Left ventricle myocardium inferior (tissue), 1 donor: ENCODE measurements at places on chromosomes 11 and 22. TPM values are rescaled to one million over a fixed set of nuclear protein-coding genes. Genes with fewer than 3 reads are reported as not detected.
A peak's percentile ranks its signal among the peaks of the same experiment; 100 is the strongest.

DDI1 gene
- not detected for total RNA-seq

GRCh38 chr11:58830673-58831301, 13.7 kb downstream of the GLYATL2 start:
- H3K36me3 ChIP-seq: no peaks in the 10 kb centered on the region
- no peak overlapping the region for H3K27ac ChIP-seq
- no peak overlapping the region for H3K4me3 ChIP-seq
- H3K4me1 ChIP-seq: no peaks in the 10 kb centered on the region

GRCh38 chr11:115961159-115962003, 457.2 kb upstream of the CADM1 start:
- no peak overlapping the region for H3K27ac ChIP-seq
- H3K4me3 ChIP-seq: no peak overlapping the region
- peaks cover 34% of the 10 kb centered on the region for H3K4me1 ChIP-seq
- peaks cover 28% of the 10 kb centered on the region for H3K27me3 ChIP-seq
- no peak for DNase-seq

DNA sequence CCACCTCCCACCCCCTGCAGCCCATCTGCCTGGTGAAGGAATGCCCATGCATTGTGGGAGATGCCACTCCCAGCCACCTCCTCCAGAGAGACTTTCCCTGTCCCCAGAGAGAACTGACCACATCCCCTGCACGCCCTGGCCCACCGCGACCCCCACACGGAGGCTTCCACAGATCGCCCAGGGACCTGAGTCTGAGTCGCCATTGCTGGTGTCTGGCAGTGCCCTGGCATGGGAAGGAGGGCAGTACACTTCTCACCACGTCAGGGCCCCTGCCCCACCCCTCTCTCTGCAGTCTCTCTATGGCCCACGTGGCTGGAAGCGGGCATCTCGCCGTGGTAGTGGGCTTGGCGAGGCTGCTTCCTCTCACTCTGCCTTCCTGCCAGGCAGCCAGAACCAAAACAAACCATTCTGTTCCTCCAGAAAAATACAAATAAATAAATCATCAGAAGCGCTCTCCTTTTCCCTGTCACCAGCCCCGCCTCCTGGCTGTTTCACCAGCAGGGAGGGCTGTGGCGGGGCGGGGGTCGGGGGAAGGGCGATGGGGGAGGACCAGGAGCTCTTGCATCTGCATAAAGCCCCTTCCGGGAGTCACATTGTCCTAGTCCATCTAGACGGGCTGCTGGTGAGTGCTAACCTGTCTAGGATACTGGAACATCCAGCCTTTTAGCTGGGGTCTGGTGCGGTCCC, 20.9 kb downstream of the SHISAL1 start:
- DNase-seq: no peak
- no peak overlapping the region for H3K27ac ChIP-seq
- H3K36me3 ChIP-seq: no peaks in the 10 kb centered on the region
- no peaks in the 10 kb centered on the region for H3K4me1 ChIP-seq
- H3K4me3 ChIP-seq: no peak overlapping the region

- H3K27ac ChIP-seq: no peak overlapping the region
- DNase-seq: no peak
- H3K36me3 ChIP-seq: peaks cover 94% of the 10 kb centered on the region
Measured at GRCh38 chr22:30943368-30943767, 25.2 kb downstream of the MORC2 start.

- no peaks in the 10 kb centered on the region for H3K4me1 ChIP-seq
- no peak overlapping the region for H3K27ac ChIP-seq
- no peaks in the 10 kb centered on the region for H3K36me3 ChIP-seq
Measured at GRCh38 chr11:46202149-46202548, 75.3 kb upstream of the CREB3L1 start.

DNA sequence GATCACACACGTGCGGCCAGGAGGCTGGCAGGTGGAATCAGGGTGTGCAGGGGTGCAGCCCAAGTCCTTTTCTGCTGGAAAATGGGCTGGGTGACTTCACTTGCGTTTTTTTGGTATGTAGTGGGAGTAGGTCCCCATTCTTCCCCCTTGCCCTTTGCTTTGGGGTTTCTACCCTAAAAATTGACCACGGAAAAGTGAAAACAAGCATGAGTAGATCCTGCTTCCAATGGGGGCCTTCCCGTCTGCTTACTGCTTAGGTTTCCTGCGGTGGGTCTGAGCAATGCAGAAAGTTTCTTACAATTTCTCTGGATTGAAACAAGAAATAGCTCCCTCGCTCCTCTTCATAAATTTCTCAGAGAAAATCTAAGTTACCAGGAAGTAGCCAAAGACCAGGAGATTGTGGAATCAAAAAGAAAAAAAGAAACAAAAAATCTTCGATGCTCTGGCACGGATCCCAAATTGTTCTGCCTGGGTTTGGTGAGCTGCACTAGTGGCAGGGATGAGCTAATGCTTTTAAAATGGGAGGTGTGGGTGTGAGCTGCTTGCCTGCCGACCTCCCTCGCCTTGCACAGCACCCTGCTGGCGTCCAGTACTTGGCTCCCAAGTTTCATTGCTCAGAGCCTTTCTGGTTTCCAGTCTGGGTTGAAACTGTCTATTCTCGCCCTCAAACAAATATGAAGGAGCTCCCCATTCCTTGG, 2.4 kb downstream of the TIMP3 start:
- H3K4me3 ChIP-seq: peak overlapping the region; percentile 100
- H3K4me1 ChIP-seq: peaks cover 91% of the 10 kb centered on the region
- H3K27ac ChIP-seq: peak overlapping the region; percentile 96
- no peak for DNase-seq

GRCh38 chr11:117145393-117145761, 1.3 kb downstream of the PAFAH1B2 start:
- DNase-seq: no peak
- H3K4me3 ChIP-seq: peak overlapping the region; percentile 83
- peak overlapping the region; percentile 94 for H3K27ac ChIP-seq
- H3K27me3 ChIP-seq: no peaks in the 10 kb centered on the region
- H3K36me3 ChIP-seq: peaks cover 12% of the 10 kb centered on the region
